ENCODE measurements at places on chromosomes 5 and 9. TPM values are rescaled to one million over a fixed set of nuclear protein-coding genes. Genes with fewer than 3 reads are reported as not detected.

DNA sequence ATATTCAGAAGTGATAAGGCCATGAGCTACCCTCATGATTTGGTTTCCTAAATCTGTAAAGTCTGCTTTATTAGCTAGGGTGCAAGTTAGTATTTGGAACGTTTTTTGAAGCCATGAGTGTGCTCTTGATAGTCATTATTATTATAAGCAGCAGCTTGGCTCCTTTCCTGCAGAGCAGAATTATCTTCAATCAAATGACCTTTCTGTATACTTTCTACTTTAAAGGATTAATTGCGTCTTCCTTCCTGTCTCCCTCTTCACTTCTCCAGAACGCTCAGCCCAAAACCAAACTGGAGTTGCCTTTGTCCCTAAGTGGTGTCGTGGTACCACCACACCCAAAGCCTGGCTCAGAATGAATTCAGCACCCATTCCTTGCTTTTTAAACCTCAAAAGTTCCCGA is 211.3 kb downstream of the ARHGAP26 start:
- no peak overlapping the region for H3K27ac ChIP-seq
- DNase-seq = no peak

DNA sequence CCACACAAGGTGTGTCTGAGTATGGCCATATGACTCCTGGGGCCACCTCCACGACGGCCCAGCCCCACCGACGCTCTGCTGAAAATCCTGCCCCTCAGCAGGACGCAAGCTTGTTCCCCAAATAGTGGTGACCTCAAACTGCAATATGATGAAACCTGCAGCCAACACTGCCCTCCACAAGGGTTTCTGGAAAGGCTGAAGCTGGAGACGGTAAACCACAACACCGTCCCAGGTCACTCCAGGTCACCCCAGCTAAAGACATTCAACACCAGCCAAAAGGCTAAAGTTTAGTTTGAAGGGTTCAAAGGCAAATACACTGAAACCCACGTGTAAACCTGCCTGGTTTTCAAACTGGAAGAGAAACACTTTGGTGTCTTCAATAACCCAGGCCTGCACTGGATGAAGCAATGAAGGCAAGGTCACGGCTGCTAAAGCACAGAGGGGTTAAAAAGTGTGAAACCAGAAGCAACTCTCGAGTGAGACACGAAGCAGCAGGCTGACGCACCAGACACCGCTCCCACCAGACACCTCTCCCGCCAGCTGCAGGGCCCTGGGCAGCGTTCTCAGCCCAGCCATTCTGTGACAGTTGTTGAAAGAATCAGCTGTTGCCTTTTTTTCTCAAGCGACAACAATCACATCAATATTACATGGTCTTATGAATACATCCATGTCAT is 1.8 kb upstream of the LHX3 start:
- H3K36me3 ChIP-seq = peaks cover 15% of the 10 kb centered on the region
- no peak overlapping the region for H3K27ac ChIP-seq
- no peak for DNase-seq
- no peak overlapping the region for H3K4me3 ChIP-seq
- H3K4me1 ChIP-seq = no peaks in the 10 kb centered on the region

Gene INSYN2B
- not detected for total RNA-seq

Gene IER5L
- total RNA-seq = 60.3 TPM

- peaks cover 18% of the 10 kb centered on the region for H3K36me3 ChIP-seq
- peaks cover 15% of the 10 kb centered on the region for H3K4me1 ChIP-seq
- H3K27me3 ChIP-seq = no peaks in the 10 kb centered on the region
- DNase-seq = no peak
Observed at GRCh38 chr9:130041648-130042405, 1.2 kb downstream of the FNBP1 start.

GRCh38 chr5:181281077-181281983 is 20.4 kb upstream of the TRIM52 start:
- H3K4me1 ChIP-seq = no peaks in the 10 kb centered on the region
- H3K27me3 ChIP-seq = peaks cover 3% of the 10 kb centered on the region
- H3K27ac ChIP-seq = no peak overlapping the region
- DNase-seq = no peak
- no peak overlapping the region for H3K4me3 ChIP-seq

DNA sequence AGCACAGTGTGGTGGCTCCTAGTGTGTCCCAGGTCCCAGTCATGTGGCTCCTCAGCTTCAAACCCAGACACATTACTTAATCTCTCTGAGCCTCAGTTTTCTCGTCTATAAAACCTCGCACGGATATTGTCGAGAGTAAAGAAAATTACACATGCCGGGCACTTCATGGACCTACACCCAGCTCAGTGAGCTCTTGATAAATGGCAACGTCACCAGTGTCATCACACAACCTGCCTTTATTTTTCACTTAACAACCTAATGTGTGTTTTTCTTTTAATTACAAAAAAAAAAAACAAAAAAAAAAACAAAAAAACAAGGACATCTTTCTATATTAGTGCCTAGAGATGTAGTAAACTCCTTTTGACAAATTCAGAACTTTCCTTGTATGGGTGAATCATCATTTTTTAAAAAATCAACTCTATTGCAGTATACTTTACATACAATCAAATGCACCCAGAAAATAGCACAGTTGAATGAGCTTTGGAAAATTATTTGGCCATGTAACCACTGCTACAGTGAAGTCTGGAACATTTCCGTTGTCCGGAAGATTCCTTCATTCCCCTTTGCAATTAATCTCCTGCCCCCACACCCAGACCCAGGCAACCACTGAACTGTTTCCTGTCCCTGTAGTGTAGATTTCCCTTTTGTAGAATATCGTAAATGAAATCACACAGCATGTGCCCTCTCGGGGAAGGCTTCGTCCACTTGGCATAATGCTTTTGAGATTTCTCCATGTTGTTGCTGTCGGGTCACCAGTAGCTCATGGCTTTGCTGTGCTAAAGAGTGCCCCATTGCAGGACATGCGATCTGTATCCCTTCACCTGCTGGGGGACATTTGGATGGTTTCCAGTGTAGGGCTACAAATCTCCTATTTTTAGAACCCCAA is 100.4 kb upstream of the LARP1 start:
- DNase-seq = no peak
- no peaks in the 10 kb centered on the region for H3K27me3 ChIP-seq
- H3K27ac ChIP-seq = no peak overlapping the region
- H3K4me1 ChIP-seq = peaks cover 5% of the 10 kb centered on the region

- no peak for DNase-seq
- H3K36me3 ChIP-seq = peaks cover 6% of the 10 kb centered on the region
- H3K4me1 ChIP-seq = peaks cover 27% of the 10 kb centered on the region
- no peaks in the 10 kb centered on the region for H3K27me3 ChIP-seq
- no peak overlapping the region for H3K27ac ChIP-seq
Observed at GRCh38 chr5:68240202-68240601, 24.6 kb downstream of the PIK3R1 start.

Gene RUFY1
- total RNA-seq = 41.2 TPM

GRCh38 chr5:142011572-142012185 is 1.1 kb downstream of the GNPDA1 start:
- H3K27me3 ChIP-seq = no peaks in the 10 kb centered on the region
- H3K4me1 ChIP-seq = peaks cover 34% of the 10 kb centered on the region
- peak overlapping the region; percentile 80 for H3K4me3 ChIP-seq
- H3K36me3 ChIP-seq = peaks cover 49% of the 10 kb centered on the region

- no peak for DNase-seq
- H3K27ac ChIP-seq = no peak overlapping the region
- no peaks in the 10 kb centered on the region for H3K27me3 ChIP-seq
- H3K36me3 ChIP-seq = no peaks in the 10 kb centered on the region
- H3K4me3 ChIP-seq = no peak overlapping the region
- no peaks in the 10 kb centered on the region for H3K4me1 ChIP-seq
Observed at GRCh38 chr9:68791169-68791568, 86.1 kb downstream of the PIP5K1B start.

GRCh38 chr5:16411741-16412455 is 53.7 kb downstream of the ZNF622 start:
- H3K4me1 ChIP-seq = no peaks in the 10 kb centered on the region
- no peak for DNase-seq
- H3K4me3 ChIP-seq = no peak overlapping the region
- H3K27me3 ChIP-seq = peaks cover 47% of the 10 kb centered on the region
- H3K27ac ChIP-seq = no peak overlapping the region

DNA sequence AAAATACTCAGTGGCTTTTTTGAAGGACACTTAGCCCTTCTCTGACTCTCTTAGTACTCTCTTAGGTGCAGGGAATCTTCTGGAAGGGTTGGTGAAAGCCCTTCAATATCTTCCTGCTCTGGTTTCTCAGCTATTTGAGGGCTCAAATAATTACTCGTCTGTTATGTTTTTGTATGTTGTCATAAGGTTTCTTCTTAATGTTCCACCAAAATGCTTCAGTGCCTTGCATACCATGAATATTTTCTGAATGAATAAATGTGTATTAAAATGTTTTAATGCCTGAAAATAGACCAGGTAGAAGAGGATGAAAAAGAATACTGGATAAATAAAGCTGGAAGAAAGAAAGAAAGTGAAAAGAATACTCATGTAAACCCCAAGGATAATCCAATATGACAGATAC is 124.3 kb downstream of the STK32A start:
- DNase-seq = no peak
- H3K27ac ChIP-seq = peak overlapping the region; percentile 75
- no peaks in the 10 kb centered on the region for H3K27me3 ChIP-seq
- H3K4me3 ChIP-seq = no peak overlapping the region

- no peak overlapping the region for H3K27ac ChIP-seq
- no peak for DNase-seq
- H3K4me3 ChIP-seq = no peak overlapping the region
- no peaks in the 10 kb centered on the region for H3K36me3 ChIP-seq
Observed at GRCh38 chr9:98612061-98612752, 96.5 kb downstream of the GABBR2 start.

Gene GABRA1
- not detected for total RNA-seq

DNA sequence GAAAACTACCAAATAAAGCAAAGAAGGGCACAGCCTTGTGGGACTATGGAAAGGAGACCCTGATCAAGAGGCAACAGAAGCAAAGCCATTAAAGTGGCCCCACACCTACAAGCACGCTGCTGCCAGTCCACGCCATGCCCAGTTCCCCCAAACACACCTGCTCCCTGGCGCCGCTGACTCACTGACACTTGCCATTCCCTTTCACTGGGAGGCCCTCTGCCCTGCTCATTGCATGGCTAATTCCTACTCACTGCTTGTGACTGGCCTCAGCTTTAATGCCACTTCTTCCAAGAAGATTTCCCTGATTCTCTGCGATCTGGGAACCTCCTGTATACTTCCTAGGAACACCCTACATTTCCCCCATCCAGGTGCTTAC is 71.2 kb upstream of the TAF1L start:
- H3K27me3 ChIP-seq = peaks cover 10% of the 10 kb centered on the region
- no peak for DNase-seq
- H3K4me3 ChIP-seq = no peak overlapping the region
- H3K4me1 ChIP-seq = peaks cover 9% of the 10 kb centered on the region

- H3K36me3 ChIP-seq = peaks cover 20% of the 10 kb centered on the region
- peaks cover 93% of the 10 kb centered on the region for H3K27me3 ChIP-seq
- H3K4me3 ChIP-seq = peak overlapping the region; percentile 63
- H3K4me1 ChIP-seq = peaks cover 20% of the 10 kb centered on the region
Observed at GRCh38 chr5:1003296-1003937, 5.2 kb upstream of the NKD2 start.

Gene WWC1
- total RNA-seq = 190 TPM

GRCh38 chr5:50415912-50416311 is 25.2 kb downstream of the EMB start:
- no peaks in the 10 kb centered on the region for H3K27me3 ChIP-seq
- peaks cover 8% of the 10 kb centered on the region for H3K4me1 ChIP-seq
- DNase-seq = no peak
- no peaks in the 10 kb centered on the region for H3K36me3 ChIP-seq

DNA sequence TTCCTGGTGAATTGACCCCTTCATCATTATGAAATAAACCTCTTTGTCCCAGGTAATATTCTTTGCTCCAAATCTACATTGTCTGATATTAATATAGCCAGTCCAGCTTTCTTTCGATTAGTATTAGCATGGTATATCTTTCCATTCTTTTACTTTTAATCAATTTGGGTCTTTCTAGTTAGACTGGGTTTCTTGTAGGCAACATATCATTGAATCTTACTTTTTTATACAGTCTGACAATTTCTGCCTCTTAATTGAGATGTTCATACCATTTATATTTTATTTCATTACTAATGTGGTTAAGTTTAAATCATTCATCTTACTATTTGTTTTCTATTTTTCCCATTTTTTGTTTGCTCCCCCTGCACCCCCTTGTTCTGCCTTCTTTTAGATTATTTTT is 61.7 kb upstream of the LIFR start:
- H3K4me3 ChIP-seq = no peak overlapping the region
- H3K4me1 ChIP-seq = peaks cover 22% of the 10 kb centered on the region
- H3K27ac ChIP-seq = no peak overlapping the region
- no peaks in the 10 kb centered on the region for H3K27me3 ChIP-seq
- no peaks in the 10 kb centered on the region for H3K36me3 ChIP-seq
- no peak for DNase-seq

DNA sequence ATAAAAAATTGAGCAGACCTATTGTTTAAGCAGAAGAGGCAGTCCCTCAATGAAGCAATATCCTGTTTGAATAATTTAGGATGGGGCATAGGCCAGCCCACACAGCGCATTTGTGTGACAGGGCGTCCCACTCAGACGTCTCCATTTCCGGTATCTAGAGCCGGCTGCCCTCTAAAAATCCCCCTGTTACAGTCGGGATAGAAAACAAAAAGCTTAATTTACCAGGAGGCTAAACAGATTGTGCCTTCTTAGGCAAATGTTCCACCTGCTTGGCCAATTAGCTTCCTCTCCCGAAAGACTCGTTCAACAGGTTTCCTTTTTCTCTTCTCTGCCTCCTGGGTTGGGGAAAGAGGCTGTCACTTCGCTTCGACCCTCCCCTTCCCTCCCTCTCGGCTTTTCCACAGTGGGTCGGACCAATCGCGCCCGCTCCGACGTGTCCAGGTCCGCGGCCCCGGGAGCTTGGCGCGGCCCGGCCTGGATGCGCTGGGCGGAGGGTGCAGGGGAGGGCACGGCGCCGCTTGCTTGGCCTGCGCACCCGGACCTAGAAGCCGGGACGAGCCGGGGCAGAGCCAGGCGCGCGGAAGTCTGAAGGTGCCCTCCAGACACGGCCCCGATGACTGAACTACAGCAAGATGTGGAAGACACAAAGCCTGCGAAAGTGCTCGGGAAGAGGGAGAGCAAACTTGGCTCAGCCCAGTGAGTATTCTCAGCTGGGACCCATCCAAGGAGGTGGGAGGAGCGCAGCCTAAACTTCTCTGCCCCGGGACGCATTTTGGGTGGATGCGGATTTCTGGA is at the start of gene GRAMD2B:
Gene GRAMD2B (plus strand): TSS at position 416 of the 795 bp plus-strand sequence. CDS start 198 bp downstream, at position 614.
- H3K36me3 ChIP-seq = peaks cover 13% of the 10 kb centered on the region
- no peaks in the 10 kb centered on the region for H3K27me3 ChIP-seq
- peak within 1 kb of the TSS; percentile 93 for H3K4me3 ChIP-seq
- peaks cover 13% of the 10 kb centered on the region for H3K4me1 ChIP-seq

Gene UBE2QL1
- total RNA-seq = not detected

- no peak overlapping the region for H3K27ac ChIP-seq
- H3K4me3 ChIP-seq = peak overlapping the region; percentile 98
- peaks cover 10% of the 10 kb centered on the region for H3K4me1 ChIP-seq
- peaks cover 23% of the 10 kb centered on the region for H3K36me3 ChIP-seq
Observed at GRCh38 chr9:68706363-68707201, 1.5 kb downstream of the PIP5K1B start.

GRCh38 chr9:130940693-130941576 is 1.9 kb upstream of the FIBCD1 start:
- peaks cover 6% of the 10 kb centered on the region for H3K36me3 ChIP-seq
- DNase-seq = peak; percentile 90
- H3K4me3 ChIP-seq = peak overlapping the region; percentile 5
- H3K27ac ChIP-seq = no peak overlapping the region
- peaks cover 11% of the 10 kb centered on the region for H3K4me1 ChIP-seq

- no peaks in the 10 kb centered on the region for H3K27me3 ChIP-seq
- H3K4me1 ChIP-seq = peaks cover 18% of the 10 kb centered on the region
- H3K36me3 ChIP-seq = no peaks in the 10 kb centered on the region
- H3K4me3 ChIP-seq = no peak overlapping the region
- H3K27ac ChIP-seq = no peak overlapping the region
- DNase-seq = no peak
Observed at GRCh38 chr5:34552686-34553085, 103.4 kb upstream of the RAI14 start.

Gene EDIL3
- total RNA-seq = 0.24 TPM

Gene DAPK1
- 166 TPM for total RNA-seq
